ENCODE measurements at places on chromosomes 13 and 19.

DNA sequence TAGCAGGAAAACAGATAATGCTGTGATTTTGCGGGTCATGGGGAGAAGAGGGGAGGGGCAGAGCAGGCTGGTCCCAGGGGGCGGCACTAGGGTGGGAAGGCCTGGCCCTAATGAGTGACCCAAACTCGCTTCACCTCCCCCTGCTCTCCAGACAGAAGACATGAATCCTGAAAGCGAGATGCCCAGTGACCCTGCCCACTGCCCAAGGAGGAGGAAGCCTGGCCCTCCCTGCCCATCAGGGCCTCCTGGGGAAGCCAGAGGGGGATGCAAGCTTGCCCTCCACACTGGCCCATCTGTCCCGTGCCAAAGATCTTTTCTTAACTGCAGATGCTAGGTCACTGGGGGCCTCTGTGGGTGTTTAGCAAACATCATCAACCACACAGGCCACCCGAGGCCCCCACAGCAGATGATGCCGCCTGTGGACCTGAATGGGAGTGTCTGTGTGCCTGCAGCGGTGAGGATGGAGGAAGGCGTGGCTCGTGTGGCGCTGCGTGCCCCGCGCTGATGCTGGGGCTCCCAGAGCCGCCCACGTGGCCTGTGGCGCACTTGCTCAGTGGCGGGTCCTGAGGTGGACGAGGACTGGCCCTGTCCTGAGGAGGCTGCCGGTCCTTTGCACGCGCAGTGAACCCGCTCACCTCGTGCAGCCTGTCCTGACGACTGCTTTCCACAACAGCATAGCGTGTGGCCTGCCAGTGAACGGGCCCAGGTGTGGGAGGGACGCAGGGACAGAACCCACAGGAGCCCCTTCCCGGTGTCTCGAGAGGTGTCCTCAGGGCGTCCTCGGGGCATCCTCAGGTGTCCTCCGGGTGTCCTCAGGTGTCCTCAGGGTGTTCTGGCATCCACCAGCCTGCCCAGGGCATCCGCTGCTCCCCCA, 80.5 kb upstream of the MCF2L start:
- no peak for DNase-seq

DNA sequence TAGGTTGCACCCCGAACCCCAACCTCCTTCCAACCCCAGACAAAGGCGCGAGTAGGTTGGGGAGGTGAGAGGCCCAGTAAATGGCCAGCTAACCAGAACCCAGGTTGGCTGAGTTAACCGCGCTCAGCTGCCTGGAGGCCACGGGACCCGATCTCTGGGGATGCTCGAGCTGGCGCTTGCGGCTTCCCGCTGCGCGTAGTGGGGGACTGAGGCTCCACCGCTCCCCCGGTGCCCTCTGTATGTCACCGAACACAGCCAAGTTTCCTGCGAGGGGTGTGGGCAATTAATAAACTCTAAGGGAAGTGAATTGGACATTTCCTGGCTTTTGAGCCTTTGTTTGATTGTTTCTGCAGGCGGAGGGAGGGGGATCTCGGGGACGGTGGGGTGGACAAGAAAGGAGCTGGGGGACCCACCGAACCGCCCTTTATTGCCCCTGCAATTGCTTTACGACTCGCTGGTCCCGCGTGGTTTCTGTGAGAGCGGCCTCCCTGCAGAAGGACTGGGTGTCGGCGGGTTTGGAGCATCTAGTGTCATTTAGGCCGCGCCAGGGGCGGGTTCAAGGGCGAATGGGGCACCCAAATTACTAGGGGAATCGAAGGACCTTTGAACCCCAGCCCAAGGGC, 3.5 kb upstream of the ZIC5 start:
- no peak for DNase-seq

DNA sequence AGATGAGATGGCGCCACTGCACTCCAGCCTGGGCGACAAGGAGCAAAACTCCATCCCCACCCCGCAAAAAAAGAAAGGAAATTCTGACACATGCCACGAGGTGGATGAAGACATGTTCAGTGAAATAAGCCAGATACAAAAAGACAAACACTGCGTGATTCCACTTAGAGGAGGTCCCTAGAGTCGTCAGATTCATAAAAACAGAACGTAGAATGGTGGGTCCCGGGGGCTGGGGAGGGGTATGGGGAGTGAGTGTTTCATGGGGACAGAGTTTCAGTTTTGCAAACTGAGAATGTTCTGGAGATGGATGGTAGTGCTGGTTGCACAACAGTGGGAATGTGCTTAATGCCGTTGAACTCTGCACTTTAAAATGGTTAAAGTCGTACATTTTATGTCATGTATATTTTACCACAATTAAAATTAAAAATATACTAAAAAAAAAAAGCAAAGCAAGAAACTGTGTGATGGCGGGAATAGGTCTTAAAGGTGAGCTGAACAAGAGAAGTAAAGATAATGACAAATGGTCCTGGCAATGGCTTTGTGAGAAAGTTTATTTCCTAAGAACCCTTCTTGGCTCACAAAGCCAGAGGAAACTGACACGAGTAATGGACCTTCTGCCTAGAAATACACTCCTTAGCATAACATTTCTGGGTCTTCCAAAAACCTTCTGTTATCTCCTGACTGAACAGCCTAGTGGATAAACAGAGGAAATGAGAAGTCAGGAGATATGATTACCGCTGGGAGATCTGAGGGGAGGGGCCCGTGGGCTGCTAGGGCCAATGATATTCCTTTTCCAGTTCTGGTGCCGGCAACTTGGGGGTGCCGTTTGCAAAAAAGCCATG, 4.2 kb upstream of the SPC24 start:
- DNase-seq = no peak

- DNase-seq = no peak
Measured at GRCh38 chr13:59461411-59461810, 702.3 kb downstream of the DIAPH3 start.

GRCh38 chr19:52648336-52649016, 10.3 kb upstream of the ZNF83 start:
- no peak for DNase-seq

- DNase-seq = no peak
Measured at GRCh38 chr13:112062571-112063570, 4.1 kb upstream of the SOX1 start.

- no peak for DNase-seq
Measured at GRCh38 chr19:35248310-35249145, at the start of gene LSR. Gene LSR, plus strand, starts transcription at chr19:35249002. Its CDS starts 21 bp downstream, at chr19:35249023.

Data from activated T-helper 2 cell treated with anti-CD3 and anti-CD28 coated beads, Interferon-gamma antibody, Interleukin-2, Interleukin-4, amounts not matched to agents 10 μg/mL and 5 μg/mL and 100 μg/mL, durations not matched to agents 14 hours and 24 hours and 36 hours (primary cell).